ENCODE measurements at places on chromosomes 11 and 22.

DNA sequence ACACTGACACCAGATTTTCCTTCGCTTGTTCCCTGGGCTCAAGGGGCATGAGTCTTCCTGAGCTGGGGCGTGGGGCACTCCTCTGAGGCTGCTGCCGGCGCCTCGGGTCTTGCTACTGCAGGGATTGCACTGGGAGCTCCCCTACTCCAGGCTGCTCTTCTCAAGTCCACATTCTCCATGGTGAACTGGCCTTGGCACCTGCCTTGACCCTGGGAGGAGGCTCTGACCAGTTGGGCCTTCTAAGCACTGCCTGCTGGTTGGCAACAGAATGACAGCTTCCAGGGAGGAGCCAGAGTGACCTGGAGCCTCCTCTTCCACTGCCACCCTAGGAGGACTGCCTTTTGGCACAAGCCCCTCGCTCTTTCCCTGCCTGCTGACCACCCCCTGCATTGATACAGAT, 9.5 kb downstream of the FREY1 start:
- DNase-seq: no peak

DNA sequence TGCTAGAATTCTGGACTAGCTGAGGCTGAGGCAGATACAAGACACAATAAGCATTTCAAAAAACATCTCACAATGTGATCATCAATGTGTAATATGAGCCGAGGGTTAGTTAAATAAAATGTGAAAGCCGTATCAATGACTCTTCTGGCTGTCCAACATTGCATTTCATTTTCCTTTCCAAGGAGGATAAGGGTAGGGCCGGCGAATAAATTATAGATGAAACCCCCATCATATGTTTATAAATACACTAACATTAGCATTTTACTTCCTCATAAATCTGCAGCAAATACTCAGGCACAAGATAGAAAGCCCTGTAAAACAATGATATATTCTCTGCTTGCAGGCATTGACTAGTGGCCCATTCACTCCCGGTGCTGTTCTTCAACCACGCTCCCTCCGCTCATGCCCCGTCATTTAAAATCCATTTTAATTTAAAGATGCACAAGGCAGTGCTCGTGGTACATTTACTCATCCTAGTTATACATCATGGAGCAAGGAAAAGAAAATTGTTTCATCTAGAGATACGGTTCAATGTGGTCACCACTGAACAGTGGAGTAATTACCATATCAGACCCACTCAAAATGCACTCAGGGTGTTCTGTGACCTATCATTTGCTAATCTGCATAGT, 59.9 kb upstream of the RCN1 start:
- no peak for DNase-seq

GRCh38 chr22:49427341-49427740, 400.3 kb downstream of the BRD1 start:
- DNase-seq: no peak

DNA sequence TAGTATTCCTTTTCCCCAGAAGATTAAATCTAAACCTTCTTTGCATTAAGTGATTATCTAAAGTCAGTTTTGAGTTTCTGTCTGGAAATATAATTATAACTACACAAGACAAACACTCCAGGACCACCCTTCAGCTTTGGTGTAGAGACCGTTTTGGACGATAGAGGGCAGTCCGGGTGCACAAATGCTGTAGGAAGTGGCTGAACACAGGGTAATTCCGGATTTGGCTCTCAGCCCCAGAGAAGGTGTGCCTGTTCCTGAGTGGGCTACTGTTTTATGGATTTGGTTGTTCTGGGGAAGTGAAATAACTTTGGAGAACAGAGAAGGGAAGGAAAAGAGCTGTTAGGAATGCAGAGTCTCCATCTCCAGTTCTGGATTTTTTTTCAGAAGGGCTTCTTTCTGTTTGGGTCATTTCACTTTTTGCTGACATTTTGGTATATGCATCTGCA, 14.8 kb downstream of the EXT2 start:
- DNase-seq: peak; percentile 14

- peak; percentile 84 for DNase-seq
Measured at GRCh38 chr11:64284962-64285884, at the start of gene GPR137. GPR137 (plus strand) TSS chr11:64285848; CDS start chr11:64286525, 677 bp downstream.
